ENCODE measurements at places on chromosomes 6 and 20.
A peak's percentile ranks its signal among the peaks of the same experiment; 100 is the strongest.

GRCh38 chr20:34473262-34473883, 42.8 kb upstream of the DYNLRB1 start:
- DNase-seq = peak; percentile 68

- DNase-seq = no peak
Measured at GRCh38 chr20:2179233-2179580, 77.6 kb downstream of the STK35 start.

DNA sequence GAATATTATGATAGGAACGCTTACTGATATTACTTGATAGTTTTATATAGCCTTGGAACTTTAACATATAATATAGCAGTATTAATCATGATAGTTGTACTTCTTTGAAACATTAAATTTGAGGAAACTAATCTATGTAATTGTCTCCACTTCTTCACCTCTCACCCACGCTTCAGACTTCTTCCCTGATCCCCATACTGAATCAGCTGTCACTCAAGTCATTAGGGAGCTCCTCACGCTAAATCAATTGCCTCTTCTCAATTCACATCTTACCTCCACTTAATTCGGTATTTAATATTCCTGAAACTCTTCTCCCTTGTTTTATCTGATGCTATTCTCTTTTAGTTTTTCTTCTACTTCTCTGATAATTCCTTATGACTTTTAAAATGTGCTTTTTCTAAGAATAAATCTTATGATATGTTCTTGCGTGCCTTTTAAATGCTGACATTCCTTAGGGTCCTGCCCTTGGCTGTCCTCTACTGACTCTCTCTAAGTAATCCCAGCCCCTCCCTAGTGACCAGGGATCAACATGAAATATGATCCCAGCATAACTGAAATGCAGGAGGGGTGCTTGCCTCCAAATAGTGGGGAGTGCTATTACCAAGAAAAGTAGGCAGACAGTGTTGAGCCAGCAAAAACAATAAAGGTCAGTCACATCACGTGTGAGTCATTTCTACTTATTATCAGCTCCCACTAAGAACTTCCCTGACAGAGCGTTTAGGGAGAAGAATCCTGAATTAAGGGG, 9.9 kb downstream of the ANKRD66 start:
- DNase-seq = no peak

GRCh38 chr20:17976305-17976704, 7.5 kb downstream of the MGME1 start:
- DNase-seq = no peak

DNA sequence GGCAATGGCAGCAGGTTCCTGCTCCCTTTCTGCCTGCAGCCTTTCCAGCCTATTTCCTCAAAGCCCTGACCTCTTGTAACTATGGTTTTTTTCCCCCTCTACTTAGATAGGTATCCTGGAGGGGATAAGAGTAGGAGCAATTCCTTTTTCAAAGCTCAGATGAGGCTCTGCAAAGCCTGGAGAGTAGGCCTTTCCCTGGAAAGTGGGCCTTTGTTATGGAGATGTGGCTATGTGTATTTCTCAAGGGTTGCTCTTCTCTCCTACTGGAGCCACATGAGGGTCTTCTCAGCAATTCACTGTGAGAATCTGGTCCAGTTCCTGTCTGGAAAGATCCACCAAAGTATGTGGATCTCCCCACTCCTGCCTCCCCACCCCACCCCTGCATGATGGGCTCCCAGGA, 96.0 kb downstream of the DTD1 start:
- DNase-seq = peak; percentile 49

GRCh38 chr6:28258877-28259777, at the start of gene NKAPL:
Gene NKAPL (plus strand): TSS chr6:28259297. CDS start chr6:28259372, 75 bp downstream.
- peak; percentile 32 for DNase-seq

DNA sequence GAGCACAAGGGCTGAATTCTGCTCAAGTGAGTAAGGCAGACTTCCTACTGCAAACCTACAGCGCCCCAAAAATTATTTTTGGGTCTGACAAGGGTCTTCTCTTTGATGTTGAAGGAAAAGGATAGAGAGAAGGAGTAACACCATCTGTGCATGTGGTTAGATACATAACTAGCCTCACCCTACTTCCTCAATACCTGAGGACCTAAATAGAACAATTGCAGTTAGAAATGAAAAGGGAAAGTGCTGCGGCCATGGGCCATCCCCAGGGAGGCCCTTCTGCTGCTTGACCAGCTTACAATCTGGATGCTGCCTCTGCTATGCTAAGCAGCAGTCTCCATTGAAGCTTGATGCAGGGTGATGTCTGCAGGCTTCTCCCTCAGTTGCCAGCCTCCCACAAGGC, 63.2 kb upstream of the ARMH2 start:
- DNase-seq = no peak

DNA sequence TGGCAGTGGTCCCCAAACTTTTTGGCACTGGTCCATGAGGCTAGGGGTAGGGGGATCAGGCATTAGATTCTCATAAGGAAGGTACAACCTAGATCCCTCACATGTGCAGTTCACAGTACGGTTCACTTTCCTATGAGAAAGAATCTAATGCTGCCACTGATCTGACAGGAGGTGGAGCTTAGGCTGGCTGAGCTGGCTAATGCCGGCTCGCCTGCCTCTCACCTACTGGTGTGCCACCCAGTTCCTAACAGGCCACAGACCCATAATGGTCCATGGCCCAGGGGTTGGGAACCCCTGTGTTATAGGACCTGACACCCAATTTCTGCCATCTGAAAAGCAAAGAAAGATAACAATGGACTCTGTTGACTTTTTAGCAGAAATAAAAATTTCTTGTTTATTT, 199.6 kb downstream of the GMPR start:
- DNase-seq = no peak

DNA sequence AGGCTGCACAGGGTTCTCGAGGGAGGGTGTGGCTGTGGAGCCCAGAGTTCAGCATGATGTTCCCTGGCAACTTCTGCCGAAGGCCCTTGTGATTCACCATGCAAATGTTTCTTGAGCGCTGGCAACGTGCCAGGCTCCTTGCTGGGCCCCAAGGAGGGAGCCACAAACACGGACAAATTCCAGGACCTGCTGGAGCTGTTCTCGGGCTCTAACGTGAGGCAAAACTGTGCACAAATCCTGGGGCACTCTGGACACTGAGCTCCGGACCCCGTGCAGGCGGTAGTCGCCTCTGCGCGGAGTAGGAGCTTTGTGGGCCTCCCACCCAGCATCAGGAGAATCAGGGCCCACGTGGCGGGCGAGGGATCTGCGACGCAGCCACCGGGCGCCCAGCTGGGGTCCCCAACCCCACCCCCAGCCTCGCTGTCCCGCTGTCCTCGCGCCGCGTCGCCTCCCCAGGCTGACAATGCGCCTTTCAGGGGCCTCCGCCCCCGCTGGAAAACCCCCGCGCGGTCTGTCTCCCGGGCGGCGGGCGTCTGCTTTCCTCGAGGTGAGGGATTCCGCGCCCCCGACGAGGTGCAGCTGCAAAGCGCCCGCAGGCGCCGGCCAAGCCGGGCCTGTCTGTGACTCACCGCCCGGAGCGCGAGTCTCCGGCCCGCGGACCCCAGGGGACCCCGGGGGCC, 31.7 kb upstream of the SCUBE3 start:
- DNase-seq = peak; percentile 86

GRCh38 chr6:136607204-136607931, 57.1 kb upstream of the MAP7 start:
- no peak for DNase-seq

GRCh38 chr20:45347936-45348778, at the start of gene SDC4:
Gene SDC4 (minus strand): TSS chr20:45348424. CDS start chr20:45348384, 40 bp downstream.
- DNase-seq = peak; percentile 93

GRCh38 chr20:47944682-47945081, 159.4 kb upstream of the SULF2 start:
- no peak for DNase-seq

- DNase-seq = no peak
Measured at GRCh38 chr20:60090631-60091030, 132.4 kb downstream of the CDH26 start.

DNA sequence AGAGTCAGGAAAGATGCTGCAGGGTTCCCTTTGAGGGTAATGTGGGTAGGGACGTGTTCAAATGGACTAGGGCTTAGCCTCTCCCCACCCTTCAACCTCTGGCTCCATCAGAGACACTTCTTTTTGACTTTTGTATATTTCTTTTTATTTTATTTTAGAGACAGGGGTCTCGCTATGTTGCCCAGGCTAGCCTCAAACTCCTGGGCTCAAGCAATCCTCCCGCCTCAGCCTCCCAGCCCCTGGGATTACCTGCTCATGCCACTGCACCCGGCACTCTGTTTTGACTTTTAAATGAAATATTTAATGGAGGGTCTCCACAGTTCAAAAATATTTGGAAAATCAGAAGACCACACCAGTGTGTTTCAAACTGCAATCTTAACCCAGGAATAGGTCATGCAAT, 8.6 kb downstream of the HNF4A start:
- no peak for DNase-seq

GRCh38 chr6:44228031-44228430, 4.6 kb downstream of the SLC29A1 start:
- peak; percentile 27 for DNase-seq

DNA sequence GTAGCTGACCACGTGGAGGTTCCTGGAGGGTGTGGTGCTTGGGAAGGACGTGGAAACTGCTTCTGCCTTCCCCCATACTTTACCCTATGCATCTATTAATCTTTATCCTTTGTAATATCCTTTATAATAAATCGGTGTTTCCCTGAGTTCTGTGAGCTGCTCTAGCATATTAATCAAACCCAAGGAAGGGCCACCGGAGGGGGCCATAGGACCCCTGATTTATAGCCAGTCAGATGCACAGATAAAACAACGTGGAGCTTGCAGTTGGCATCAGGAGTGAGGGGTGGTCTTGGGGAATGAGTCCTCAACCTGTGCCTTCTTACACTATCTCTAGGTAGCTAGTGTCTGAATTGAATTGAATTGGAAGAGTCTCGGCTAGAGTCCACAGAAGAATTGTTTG, 36.5 kb upstream of the TFAP2A start:
- DNase-seq = no peak

DNA sequence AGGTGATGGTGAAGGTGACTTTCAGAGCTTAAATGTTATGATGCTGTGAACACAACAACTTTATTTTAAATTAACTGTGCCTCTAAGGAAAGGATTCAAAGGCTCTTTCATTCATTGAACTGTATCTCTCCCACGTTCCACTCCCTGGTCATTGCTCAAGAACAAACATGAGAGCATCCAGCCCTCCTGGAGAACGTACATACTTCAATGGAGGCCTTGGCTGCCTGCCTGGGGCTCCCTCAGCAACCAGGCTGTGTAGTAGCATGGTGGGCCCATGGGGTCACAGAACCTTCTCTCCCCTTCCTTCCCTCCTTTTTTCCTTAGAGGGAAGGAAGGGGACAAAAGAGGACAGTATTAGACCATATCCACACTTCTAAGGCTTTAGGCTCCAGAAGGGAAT, 234.3 kb downstream of the CDC5L start:
- DNase-seq = no peak

GRCh38 chr6:12715437-12715836, 1.1 kb upstream of the PHACTR1 start:
- DNase-seq = no peak

DNA sequence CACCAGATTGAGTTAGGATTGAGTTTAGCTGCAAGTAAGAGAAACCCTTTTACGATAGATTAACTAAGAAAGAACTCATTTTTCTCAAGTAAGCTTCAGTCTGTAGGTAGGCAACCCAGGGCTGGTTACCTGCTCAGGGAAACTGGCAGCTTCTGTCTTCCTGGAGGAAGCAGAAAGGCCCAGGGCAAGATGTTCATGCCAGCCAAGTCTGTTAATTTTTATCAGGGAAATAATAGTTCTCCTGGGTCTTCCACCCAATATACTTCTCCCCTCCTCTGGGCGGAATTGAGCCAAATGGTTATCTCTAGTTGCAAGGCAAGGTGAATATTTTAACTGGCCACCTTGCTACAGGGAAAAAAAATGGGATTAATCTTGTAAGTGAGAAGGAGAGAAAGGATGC, 98.2 kb downstream of the UTRN start:
- no peak for DNase-seq

DNA sequence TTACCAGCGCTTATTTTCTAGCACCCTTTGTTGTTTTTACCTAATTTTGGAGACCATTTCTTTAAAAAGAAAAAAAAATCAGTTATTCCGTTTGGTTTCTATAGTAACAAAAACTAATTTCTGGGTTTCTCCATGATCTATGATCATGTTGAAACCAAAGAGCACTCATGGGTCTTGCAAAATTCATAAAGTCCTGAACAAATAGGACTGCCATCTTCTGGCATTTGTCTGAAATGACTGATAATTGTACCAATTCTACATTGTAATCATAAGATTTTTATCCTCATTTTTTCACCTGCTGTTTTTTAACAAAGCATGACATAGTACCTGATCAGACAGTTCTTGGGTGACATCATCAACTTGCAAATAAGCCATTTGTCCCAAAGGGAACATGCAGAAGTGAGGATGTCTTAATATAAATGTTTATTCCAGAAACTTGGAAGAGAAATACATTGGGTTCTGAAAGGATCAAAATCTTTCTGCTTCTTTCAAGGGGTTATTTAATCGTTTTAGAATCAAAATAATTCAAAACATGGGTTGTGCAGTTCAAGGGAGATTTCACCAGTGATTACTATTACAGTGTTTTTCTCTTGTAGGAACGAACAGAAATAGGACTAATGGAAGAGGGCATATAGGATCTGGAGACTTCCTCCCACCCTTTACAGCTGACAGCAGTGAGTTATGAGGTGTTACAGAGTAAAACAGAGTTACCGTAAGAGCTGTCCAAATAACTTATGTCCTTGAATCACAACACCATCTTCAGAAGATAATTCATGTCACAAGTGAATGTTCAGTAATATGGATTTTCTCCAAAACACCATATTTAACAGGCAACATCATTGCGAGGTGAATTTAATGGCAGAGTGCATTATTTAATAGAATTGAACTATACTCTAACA, 87.1 kb upstream of the GJE1 start:
- DNase-seq = no peak

DNA sequence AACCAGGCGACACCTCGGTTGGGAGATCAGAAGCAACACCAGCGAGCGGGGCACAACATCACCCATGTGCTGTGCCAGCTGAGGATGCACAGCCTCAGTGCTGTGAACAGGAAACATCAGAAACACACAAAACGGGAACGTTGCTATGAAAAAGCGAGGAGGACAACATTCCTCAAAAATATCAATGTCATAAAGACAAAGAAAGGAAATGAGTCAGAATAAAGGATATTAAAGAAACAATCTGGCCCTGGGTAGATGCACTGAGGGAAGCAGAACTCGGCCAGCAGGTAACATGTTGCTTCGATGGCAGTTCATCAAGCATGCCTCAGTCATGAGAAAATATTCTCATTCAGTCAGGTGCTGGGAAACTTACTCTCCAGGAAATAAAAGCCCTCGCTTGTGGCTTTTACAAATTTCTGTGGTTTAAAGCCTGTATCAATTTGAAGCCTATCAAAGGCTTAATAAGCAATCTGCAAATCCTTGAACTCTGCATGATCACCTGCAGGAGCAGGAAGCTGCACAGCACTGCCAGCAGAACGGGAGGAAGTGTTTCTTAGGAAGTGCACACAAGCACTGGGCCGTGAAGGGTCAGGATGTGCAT, 77.5 kb downstream of the GINS1 start:
- no peak for DNase-seq

GRCh38 chr6:145339089-145339488, 396.2 kb downstream of the EPM2A start:
- DNase-seq = no peak

DNA sequence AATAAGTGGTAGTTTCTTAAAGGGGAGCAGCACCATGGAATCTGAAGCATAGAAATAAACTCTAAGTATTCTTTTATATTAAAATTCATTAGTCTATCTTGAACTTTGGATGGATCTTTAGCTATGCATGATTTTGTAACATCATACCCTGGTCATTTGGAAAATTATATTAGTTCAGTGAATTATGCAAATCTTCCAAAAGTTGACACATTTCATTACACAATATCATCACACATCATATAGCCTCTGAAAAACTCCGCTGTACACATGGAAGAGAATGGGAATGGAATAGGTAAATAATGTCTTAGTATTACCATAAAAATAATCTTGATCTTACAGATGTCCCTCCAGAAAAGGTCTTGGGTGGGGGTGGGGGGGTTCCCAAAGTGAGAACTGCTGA, 96.1 kb downstream of the ATXN1 start:
- no peak for DNase-seq

All from H7 (cell line).